Hypothalamus (tissue), 51 donors: ENCODE measurements at places on chromosomes 2 and 18.

- DNase-seq, result peak; percentile 31
Measured at GRCh38 chr2:217713395-217714286, 289.2 kb downstream of the TNS1 start.

GRCh38 chr2:12197133-12197532 lies 450.7 kb downstream of the LPIN1 start:
- DNase-seq, result no peak

DNA sequence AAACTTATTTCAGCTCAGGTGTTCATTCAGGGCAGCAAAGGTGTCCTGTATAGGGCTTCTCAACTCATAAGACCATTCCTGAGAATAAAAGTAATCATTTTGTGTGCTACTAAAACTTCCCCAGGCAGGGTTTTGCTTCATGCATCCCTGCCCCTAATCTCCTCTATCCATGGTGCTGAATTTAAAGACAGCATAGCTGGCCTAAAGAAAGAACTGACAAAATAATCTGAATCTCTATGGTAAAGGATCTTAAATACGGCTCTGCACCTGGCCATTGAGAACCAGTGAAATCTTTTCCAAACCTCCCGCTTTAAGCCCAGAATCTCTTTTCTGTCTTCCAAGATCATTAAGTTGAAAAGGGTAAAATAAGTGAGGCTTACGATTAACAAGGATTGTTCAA lies 292.1 kb upstream of the KLHL29 start:
- DNase-seq, result no peak

DNA sequence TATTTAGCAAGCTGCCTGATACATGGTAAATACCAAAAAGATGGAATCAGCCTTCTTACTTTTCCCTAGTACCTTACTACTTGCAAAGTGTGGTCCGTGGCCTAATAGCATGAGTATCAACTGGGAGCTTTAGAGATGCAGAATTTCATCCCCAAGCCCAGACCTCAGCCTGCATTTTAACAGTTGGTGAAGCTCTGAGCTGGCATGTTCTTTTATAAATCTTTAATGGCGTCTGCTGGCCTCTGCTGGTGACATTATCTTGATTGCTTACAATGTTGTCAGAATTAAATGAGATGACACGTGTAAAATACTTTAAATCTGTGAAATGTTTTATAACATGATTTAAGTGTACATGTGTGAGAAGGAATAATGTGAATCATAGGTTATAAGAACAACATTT lies 115.1 kb upstream of the NOSTRIN start:
- DNase-seq, result no peak

DNA sequence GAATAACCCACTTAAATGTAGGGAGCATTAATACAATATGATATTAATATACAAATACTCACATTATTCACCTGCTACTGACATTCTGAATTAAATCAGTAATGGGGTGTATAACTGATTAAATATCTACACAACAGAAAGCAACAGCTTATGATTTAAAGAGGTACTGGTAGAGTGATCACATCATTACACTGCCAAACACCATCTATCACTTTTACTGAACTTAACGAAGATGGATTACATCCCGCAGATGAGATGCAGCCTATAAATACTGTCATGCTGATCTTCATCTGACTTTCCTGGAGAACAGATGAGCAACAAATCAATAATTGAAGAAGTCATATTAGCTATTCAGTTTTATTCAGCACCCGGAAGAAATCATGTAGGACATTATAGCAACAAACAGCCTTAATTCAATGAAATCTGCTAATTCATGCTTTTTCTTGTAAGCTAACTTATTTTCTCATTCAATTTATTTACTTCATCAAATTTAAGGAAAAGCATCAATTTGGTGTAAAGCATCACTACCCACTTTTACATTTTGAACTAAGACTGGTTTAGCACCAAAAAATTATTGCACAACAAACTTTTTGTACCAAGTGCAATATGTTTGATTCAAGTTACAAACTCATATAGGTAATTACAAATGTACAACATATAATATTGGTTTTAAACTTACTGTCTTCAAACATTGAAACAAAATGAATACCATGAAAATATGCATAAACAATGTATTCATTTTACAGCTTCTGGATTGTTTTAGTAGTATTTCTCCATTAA lies 1509.0 kb downstream of the LRP1B start:
- DNase-seq, result no peak

- no peak for DNase-seq
Measured at GRCh38 chr2:237472909-237473877, 13.9 kb upstream of the MLPH start.

DNA sequence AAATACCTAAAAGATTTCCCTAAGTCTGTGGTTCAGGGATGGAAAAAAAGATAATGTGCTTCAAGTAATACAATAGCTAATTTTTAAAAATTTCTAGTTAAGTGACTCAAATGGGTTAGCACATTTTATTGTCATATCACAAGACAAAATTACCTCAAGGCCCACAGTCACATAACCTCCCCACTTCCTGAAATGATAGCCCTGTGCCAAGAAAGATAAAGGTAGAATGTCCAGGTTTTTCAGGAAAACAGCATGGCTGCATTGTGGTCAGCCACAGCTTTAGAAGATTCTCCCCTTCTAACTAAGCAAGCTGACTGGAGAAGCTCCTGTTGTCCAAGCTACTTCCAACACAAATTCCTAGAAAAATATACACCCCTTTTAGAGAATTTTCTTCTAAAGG lies 127.1 kb upstream of the SLC35G4 start:
- DNase-seq, result no peak

DNA sequence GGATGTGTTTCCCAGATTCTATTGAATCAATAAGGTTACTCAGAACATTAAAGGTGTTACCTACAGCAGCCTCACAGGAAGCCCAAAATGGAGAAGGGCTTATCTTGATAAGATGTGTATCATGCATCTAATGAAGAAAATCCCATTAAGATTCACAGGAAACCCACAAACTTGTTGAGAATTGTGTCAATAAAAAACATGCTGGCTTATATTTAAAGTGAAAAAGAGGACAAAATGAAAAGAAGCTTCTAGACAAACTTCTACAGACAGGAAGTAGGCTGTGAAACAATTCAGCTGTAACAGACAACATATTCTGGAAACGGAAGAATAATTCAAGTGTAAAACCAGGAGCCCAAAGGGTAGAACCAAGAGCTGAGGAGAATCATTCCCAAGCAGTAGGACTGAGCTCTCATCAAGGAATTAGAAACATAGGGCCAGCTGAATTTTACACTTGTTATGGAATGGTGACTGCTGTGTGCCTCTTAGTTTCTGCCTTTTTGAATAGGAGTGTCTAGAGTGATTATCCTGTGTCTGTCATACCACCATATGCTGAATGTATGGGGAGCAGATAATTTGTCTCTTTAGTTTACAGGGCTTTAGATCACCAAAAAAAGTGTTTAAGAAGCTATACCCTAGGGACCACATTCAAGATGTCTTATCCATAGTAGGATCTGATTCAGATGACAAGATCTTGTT lies 9.6 kb downstream of the IMMT start:
- DNase-seq, result no peak
